Karpas-422 (cell line): ENCODE measurements at places on chromosomes 3 and 15. TPM values are rescaled to one million over a fixed set of nuclear protein-coding genes. Genes with fewer than 3 reads are reported as not detected.

DNA sequence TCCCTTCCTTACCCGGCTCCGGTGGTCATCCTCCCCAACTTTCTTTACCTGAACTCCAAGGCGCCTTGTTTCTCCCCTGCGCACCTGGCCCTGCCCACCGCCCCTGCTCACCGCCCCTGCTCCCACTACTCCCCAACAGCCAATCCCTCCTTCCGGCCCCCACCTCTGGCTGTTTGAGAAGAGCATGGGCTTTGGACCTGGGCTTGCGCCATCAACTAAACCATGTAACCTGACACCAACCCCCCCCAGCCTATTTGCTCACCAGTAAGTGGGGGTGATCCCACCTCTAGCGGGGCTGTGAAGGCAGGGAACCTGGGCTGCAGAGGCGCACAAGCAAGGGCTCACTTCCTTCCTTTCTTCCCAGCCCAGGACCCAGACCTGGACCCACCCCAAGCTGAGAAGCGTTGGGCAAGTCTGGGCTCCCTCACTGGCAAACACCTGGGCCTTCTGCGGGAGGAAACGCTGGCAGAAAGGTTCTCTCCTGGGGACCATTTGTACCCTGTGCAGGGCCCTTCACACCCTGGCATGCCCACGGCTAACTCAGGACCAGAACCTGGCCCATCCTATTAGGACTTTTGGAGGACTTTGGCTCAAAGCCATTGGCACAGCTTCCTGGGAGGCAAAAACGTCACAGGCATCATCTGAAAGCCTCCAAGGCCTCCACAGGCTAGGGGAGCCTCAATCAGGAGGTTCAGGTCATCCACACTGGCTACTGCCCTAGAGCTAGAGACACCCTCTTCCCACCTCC lies at the start of gene PLXNB1:
PLXNB1 (minus strand) TSS at position 127 of the 748 bp plus-strand sequence. CDS start 5,475 bp downstream, outside the sequence.
- peak; percentile 93 for DNase-seq

DNA sequence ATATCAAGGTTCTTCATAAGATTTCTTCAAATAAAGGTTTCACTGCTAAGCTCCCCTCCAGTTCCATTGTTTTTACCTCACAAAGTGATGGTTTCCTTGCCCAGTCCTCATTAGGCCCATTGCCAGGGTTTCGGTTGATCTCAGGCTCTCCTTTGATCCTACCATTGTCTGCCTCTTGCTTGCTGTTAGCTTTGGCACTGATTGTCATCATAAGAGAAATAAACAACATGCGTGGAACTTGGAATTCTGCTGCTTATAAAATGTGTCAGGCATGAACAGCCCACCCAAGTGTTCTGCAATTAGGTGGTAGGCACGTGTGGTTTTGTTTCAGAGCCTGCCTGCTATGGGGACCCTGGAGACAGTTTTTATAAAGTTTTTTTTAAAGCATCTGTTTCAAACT lies 107.6 kb upstream of the BFSP2 start:
- no peak for DNase-seq

- no peak for DNase-seq
These were observed 50.2 kb downstream of the NOX5 start for GRCh38 chr15:69064649-69065048.

DNA sequence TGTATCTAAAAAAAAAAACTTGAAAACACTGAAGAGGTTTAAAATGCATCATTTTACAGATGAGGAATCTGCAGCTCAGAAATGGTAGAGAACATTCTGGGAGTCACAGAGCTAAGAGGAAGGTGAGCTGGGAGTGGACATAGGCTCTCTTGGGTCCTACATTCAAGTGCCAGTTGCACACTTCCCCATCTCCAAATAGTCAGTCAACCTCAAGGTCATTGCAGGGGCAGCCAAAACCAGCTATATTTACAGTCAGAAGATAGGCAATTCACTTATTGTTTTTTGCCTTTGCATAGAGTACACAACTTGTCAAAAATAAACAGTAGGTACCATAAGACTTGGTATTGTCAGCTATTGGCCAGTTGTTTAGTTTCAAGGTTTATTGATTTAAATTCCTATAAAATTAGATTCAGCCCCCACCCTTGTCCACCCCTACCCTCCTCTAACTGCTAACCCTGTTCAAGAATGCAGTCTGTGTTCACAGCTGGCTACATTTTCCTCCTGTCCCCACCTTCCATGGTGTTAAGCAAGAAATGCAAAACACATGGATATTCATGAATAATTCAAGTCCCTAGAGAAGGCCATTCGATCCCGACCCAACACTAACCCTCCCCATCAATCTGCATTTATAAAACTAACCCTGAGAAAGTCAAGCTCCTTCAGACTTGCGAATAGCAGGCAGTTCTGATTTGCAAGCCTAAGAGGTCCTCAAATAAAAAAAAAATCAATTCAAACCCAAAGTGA lies 567.0 kb upstream of the MCTP2 start:
- DNase-seq: no peak

DNA sequence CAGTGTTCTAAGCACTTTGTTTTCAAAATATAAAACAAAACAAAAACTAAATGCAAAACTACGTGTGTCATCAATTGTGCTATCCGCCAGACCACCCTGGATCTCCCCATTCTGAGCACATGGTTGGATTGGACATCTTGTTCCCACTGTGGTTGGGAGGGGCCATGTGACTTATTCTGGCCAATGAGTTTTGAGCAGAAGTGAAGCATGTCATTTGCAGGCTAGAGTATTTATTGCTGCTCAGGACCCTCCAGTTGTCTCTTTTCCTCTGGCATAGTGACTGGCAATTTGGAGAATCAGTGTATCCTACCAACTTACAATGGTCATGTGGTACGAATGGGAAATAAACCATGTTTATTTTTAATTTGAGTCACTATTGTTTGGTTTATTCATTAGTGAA lies 70.2 kb upstream of the ST8SIA2 start:
- DNase-seq: no peak

GRCh38 chr3:69747511-69748258 lies 8.4 kb downstream of the MITF start:
- DNase-seq: no peak

GRCh38 chr15:56973463-56973862 lies 55.0 kb downstream of the TCF12 start:
- DNase-seq: no peak

DNA sequence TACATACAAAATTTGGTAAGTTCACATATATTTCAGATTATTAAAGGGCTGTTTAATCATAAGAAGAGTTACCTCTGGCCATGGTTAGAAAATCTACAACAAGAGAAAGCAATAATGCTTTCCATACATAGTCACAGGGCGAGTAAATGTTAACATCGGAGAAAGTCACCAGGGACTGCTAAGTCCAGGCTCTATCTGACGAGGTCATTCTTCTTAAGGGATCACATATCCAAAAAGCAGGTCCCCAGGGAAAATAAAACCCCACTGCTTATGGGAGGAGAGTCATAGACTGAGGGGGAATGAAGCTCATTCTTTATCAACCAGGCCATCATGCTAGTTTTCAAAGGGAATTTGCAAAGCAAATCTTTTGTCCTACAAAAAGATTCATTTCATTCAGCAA lies 3.1 kb downstream of the PCYT1A start:
- peak; percentile 50 for DNase-seq

- peak; percentile 62 for DNase-seq
These were observed 332.7 kb downstream of the EDEM1 start for GRCh38 chr3:5520237-5520636.

DNA sequence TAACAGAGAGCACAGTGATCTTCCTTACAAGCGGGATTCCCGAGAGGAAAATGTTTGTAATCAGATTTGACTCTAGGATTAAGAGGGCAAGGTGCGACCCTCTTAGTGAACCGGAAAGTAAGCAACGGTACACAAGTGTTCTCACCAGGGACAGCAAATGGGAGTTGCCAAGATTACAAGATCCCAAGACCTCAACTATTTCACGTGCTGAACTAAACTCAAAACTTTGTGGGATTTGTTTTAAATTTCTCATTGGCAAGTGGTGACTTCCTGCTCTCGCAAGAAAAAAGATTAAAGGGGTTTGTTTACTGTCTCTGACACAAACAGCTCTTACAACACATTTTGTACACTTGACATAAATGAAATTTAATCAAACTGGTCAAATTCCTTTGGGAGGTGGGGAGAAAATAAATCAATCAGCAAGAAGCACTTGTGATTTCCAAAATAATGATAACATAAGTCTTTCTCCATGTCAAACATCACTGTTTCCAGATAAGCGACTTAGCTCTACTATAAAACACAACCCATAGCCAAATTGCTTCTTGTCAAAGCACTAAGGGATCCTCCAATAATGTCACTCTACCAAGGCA lies 2.2 kb upstream of the PGPEP1L start:
- no peak for DNase-seq

DNA sequence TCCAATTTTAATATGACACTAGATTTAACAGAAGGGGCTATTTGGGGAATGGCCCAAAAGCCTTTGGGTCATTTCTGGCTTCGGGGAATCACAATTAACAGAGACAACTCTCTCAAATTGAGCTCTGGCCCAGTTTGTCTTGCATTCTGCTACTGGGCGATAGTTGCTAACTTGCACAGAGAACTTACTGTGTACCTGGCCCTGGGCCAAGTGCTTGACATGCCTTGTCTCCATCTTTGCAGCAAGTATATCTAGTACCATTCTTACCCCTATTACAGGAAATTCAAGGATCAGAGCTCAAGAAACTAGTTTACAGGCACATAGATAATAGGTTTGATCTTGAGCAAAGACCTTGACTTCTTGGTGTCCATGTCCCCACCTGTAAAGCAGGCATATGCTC lies 175.7 kb downstream of the TMEM108 start:
- DNase-seq: no peak

- DNase-seq: peak; percentile 87
These were observed 122.6 kb downstream of the OSBPL10 start for GRCh38 chr3:31858439-31858838.

- no peak for DNase-seq
These were observed 14.2 kb downstream of the PDIA5 start for GRCh38 chr3:123080864-123081562.

DNA sequence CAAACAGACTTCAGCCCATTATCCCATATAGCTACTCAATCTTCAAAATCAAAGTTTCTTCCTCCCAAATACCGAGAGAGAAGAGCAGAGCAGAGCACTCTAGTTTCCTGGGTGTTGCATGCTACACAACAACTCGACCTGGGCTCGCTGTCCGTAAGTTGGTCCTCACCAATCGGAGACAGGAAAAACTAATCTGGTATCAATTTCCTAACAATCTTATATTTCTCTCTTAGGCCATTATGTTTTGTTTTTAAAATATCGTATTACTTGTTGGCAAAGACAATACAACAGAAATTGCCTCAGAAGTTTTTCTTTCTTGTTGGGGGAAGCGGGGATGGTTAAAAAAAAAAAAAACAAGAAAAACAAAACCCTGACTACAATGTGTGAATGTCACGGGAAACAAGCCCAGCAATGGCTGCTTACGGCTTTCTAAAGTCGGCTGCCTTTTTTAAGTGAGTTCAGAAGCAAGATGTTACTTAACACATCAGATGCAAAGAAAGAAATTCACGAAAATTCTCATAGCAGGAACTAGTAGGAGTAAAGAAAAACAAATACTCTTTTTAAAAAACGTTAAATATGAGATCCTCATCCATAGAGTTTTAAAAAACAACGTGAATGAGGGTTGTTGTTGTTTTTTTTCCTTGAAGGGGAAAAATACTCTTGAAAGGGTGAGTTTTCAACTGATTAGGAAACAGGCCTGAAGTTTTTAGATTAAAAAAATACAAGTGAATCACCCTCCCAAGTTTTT lies 1.9 kb downstream of the VGLL4 start:
- peak; percentile 77 for DNase-seq

DNA sequence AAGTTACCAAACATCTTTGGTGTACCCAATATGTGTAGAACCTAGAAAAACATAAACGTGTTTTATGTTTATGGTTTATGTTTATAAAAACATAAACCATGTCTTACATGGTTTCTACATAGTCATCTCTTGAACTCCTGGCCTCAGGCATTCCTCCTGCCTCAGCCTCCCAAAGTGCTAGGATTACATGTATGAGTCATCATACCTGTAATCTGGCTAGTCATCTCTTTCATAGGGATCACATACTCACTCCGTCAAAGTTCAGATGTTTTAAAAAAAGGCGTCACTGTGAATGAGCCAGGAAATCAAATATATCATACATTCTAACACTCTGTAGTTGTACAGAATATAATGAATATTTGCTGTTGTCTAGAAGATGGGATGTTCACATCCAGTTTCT lies 178.6 kb downstream of the CPNE4 start:
- no peak for DNase-seq

DNA sequence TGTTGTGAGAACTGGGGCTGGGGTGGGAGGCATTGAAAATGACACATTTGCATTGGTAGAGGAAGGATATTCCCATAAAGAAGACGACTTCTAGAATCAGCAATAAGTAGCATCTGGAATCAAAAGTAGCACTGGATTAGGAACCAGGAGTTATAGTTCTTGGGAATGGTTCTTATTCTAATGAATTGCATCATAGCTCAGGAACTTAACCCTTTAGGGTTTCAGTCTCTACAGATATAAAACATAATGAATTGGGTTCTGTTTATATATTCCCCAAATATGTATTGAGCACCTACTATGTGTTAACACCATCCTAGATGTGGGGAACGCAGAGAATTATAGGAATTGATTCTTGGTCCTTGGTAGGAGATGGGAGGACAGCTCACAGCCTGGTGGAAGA lies 16.3 kb upstream of the SNRK start:
- no peak for DNase-seq

DNA sequence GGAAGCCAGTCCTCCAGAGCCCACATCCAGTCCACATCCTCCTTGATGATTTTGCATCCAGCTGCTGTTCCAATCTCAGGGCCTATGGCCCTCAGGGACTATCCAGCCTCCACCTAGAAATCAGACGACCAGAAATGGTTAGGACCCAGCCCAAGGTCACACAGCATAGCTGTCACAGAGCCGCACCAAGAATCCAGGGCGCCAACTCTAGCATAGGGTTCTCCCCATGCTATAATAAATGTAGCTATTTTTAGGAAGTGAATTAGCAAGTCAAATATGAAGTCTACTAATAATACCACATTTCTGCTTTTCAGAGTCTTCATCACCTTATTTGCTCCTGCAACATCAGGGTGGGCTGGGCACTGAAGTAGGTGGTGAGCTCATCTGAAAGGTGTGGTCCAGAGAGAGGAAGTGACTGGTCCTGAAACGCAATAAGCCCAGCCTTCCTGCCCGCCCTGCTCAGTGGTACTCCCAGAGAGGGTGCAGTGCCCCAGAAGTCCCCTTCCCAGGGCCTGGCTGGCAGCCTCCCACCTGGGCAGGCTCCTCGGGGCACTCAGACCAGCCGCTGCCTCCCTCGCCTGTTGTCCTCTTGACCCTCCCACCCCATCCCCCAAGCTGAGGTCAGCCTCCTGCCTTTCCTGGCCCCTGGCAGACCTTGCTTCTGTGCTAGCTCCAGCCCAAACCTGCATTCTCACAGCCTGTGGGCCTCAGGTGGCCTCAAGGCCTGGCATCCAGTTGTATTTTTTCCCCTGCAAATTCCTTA lies 17.6 kb upstream of the CYP11A1 start:
- peak; percentile 97 for DNase-seq

GRCh38 chr3:184295771-184296170 lies 3.3 kb upstream of the PSMD2 start:
- no peak for DNase-seq

CPN2 gene
- total RNA-seq: not detected in 2 replicates

NR2E3 gene
- total RNA-seq: not detected in 2 replicates

FGD5 gene
- not detected in 2 replicates for total RNA-seq

ARL14 gene
- not detected in 2 replicates for total RNA-seq

SGO1 gene
- total RNA-seq: 11.6 and 22.4 TPM in 2 replicates

LRRC34 gene
- 10.0 and 11.8 TPM in 2 replicates for total RNA-seq

SLC2A2 gene
- not detected in 2 replicates for total RNA-seq

HESX1 gene
- 1.0 and 3.4 TPM in 2 replicates for total RNA-seq

FBLN2 gene
- total RNA-seq: not detected in 2 replicates

WDR82 gene
- total RNA-seq: 30.4 and 42.0 TPM in 2 replicates
